Daoy (cell line): ENCODE measurements at places on chromosomes 7 and 10.

GRCh38 chr10:31343009-31343408 lies 24.0 kb downstream of the ZEB1 start:
- no peak for DNase-seq

DNA sequence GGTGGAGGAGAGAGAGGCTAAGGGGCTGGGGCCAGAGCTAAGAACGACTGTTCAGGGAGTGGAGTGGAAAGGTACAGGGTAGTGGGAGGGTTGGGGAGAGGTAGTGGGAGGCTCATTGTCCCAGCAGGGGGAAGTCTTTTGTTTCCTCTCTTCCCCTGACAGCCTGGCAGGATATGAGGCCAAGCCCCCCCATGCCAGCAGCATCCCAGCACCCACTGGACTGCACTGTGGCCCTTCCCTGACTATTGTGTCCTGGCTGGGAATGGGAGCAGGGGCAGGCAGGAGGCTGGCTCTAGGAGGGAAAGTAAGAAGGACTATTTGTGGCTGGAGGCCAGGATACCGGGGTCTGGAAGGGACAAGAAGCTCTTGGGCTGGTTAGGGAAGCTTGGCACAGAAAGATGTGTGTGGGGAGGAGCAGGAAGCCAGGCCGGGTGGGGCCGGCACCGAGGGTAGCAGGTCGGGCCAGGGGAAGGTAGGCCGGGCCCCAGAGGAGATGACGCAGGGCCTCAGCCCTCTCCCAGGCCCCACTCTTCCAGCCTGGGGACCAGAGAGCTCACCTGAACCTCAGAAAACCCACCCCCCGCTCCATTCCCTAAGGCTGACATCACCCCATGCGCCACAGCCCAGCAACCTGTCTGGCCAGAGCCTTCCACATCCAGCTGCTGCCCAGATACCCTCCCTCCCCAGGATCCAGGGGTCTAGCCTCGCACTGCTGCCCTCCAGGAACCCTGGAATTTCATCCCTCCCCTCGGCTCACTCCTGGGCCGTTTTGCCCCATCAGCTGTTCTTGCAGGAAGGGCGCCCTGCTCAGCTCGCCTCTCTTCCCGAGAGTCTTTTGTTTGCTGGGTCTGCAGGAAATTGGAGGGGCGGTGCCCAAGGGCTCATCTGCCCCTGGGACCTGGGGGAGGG lies 8.8 kb upstream of the EPHB4 start:
- peak; percentile 36 for DNase-seq

GRCh38 chr10:89662596-89662995 lies 17.6 kb upstream of the PANK1 start:
- no peak for DNase-seq

- no peak for DNase-seq
Measured at GRCh38 chr7:4519819-4520520, 162.1 kb upstream of the FOXK1 start.

DNA sequence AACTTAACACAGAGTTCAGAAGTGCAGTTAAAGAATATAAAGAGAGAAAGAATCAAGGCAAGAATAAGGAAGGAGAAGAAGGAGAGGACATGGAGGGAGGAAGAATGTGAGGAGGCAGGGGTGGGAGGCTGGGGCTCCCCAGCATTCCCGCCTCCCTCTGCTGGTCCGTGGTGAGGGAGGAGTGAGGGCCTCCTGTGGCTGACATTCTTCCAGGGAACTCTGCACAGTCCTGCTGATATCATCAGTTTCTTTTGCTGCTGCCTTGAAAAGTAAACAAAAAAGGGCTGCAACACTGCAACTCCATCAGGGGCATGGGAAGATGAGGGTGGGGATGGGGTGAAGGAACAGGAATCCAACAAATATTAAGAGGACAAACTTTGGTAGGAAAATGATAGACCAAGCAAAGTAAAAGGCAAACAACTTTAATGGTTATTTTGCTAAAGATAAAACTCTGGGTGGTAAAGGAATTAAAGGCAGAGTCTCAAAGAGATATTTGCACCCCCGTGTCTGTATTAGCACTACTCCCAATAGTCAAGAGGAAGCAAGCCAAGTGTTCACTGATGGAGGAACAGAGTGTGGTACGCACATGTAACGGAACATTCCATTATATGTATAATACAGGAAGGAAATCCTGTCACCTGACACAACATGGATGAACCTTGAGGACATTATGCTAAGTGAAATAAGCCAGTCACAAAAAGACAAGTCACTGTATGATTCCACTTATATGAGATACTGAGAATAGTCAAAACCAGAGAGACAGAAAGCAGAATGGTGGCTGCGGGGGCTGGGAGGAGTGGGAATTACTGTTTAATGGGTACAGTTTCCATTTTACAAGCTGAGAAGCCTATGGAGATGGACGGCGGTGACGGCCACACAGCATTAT lies 8.0 kb upstream of the SPOCK2 start:
- DNase-seq: no peak

GRCh38 chr7:47759056-47759706 lies 177.3 kb upstream of the TNS3 start:
- peak; percentile 55 for DNase-seq

GRCh38 chr10:132869621-132870020 lies 72.7 kb downstream of the CFAP46 start:
- DNase-seq: no peak

GRCh38 chr10:80512031-80512526 lies 25.6 kb upstream of the SH2D4B start:
- no peak for DNase-seq

DNA sequence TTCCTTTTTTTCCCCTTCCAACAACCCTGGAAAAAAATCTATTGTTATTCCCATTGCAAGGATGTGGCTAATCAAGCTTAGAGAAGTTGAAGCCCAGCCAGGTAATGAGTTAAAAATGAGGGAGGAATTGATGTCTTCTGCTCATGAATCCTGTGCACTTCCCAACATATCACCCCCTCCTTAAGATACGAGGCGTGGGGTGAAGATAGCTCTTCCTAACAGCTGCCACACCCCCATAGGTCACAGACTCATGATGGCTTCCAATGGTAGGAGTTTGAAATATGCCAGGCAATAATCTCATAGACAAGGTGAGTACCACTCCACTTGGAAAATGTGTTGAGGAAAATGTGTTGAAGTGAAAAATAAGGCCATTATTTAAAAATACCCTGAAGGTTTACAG lies 71.3 kb upstream of the HECW1 start:
- DNase-seq: no peak

- no peak for DNase-seq
Measured at GRCh38 chr10:60810437-60811182, 32.3 kb downstream of the CDK1 start.

DNA sequence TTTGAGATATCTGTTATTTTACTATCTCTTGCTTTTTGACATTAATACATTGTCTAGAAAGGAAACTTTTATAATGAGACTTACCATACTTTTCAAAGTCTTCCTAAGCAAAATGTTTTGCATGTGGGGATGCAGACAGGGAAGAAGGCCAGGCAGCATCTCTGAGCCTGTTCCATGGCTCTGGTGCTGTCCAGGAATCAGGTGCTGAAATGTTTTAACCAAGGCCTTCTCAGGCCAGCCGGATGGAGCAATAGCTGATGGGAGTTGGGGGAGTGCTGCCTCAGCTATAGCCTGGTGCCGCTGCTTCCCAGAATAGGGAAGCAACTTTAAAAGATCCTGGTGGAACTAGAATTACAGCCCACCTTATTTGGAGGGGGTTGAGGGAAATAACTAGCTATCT lies 38.5 kb downstream of the CRTAC1 start:
- DNase-seq: no peak

DNA sequence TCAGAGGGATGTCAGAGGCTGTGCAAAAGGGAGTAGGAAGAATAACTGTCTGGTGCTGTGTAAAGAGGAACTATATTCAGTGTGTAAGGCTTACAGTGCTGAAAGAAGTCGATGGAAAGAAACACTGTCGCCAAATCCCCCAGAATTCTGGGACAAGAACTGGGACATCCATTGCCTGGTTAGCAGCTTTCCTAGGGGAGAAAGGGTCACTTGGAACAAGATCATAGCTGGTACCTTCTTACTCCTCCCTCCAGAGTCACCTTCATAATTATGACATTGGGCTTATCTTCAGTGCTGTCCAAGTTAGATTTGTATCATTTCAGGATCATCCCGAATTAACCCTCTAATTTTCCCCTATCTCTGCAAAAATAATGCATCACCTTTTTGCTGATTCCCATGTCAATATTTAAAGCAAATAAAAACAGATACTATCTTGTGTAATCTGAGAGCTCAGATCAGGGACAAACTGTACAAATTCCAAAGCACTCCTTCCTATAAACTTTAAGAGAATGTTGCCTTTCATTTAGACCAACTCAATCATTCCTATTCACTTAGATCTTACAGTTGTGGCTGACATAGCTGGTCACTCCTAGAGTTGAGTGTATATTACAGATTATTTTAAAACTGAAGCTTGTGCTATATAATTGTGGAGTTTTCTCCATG lies 96.5 kb downstream of the DNAH11 start:
- DNase-seq: no peak

GRCh38 chr10:92897916-92898315 lies 49.6 kb downstream of the EXOC6 start:
- DNase-seq: no peak

GRCh38 chr7:73742753-73743641 lies 4.4 kb upstream of the ABHD11 start:
- DNase-seq: peak; percentile 53

GRCh38 chr10:48468130-48468790 lies 136.6 kb downstream of the ARHGAP22 start:
- DNase-seq: no peak

GRCh38 chr10:120131183-120131582 lies 238.7 kb downstream of the SEC23IP start:
- no peak for DNase-seq

DNA sequence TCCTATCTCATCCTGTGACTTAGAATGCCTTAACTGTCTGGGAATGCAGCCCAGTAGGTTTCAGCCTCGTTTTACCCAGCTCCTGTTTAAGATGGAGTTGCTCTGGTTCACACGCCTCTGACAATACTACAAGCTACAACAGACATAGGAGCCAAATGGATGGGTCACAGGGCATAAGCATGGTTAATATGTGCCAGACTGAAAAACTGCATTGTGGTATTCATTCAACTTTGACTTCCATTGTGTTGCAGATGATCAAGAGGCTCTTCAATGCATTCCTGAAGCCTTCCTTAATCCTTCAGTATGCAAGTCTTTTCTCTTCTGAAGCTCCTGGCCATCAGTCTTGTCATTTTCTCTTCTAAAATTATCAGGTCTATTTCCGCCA lies 20.3 kb upstream of the RNF32 start:
- DNase-seq: no peak

DNA sequence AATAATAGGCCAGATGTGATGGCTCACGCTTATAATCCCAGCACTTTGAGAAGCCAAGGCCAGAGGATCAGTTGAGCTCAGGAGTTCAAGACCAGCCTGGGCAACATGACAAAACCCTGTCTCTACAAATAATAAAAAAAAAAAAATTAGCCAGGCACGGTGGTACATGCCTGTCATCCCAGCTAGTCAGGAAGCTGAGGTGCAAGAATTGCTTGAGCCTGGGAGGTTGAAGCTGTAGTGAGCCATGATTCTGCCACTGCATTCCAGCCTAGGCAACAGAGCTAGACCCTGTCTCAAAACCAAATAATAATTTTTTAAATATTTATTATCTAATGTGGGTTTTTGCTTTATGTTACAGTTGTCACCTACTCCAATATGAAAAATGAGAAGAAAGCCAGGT lies 178.9 kb downstream of the ADK start:
- DNase-seq: peak; percentile 22

GRCh38 chr7:42193471-42194129 lies 43.4 kb downstream of the GLI3 start:
- no peak for DNase-seq

DNA sequence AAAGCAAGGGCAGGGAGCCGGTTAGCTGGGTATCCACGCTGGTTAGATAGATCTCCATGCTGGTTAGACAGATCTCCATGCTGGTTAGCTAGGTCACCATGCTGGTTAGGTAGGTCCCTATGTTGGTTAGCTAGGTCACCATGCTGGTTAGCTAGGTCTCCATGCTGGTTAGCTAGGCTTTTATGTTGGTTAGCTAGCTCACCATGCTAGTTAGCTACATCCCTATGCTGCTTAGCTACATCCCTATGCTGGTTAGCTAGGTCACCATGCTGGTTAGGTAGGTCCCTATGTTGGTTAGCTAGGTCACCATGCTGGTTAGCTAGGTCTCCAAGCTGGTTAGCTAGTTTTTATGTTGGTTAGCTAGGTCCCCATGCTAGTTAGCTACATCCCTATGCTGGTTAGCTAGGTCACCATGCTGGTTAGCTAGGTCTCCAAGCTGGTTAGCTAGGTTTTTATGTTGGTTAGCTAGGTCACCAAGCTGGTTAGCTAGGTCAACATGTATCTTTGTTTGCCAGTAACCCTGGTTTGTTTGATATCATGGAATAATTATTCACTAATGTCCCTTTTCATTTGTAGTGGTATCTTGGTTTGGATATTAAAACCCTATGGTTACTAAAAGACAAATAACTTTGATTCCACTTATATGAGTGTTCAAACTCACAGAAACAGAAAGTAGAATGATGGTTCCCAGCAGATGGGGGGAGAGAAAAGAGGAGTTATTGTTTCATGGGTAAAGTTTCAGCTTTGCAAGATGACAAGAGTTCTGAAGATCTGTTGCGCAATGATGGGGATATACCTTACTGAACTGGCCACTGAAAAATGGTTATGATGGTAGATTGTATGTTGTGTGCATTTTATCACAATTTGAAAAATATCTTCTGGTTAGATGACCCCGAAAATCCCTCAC lies 136.2 kb downstream of the PRPF18 start:
- no peak for DNase-seq

GRCh38 chr10:36118314-36118713 lies 476.2 kb upstream of the FZD8 start:
- DNase-seq: no peak

- DNase-seq: no peak
Measured at GRCh38 chr7:105065104-105065503, 51.1 kb downstream of the KMT2E start.

DNA sequence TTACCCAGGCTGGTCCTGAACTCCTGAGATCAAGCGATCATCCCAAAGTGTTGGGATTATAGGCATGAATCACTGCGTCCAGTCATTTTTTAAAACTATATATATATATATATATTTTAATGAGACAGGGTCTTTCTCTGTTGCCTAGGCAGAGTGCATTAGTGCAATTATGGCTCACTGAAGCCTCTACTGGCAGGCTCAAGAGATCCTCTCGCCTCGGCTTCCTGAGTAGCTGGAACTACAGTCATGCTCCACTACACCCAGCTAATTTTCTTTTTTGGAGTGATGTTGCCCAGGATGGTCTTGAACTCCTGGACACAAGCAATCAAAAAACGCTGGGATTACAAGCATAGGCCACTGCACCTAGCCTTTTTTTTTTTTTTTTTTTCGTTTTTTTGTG lies 55.3 kb upstream of the KAT6B start:
- DNase-seq: no peak

GRCh38 chr7:74606101-74606908 lies 51.2 kb upstream of the GTF2I start:
- peak; percentile 74 for DNase-seq

- DNase-seq: peak; percentile 53
Measured at GRCh38 chr10:70722820-70723424, 50.6 kb downstream of the ADAMTS14 start.
